ENCODE measurements at places on chromosomes 6 and 20.

GRCh38 chr6:5513408-5513807 lies 252.1 kb downstream of the FARS2 start:
- DNase-seq = no peak

- DNase-seq = no peak
Observed at GRCh38 chr6:12238219-12238618, 51.9 kb upstream of the EDN1 start.

DNA sequence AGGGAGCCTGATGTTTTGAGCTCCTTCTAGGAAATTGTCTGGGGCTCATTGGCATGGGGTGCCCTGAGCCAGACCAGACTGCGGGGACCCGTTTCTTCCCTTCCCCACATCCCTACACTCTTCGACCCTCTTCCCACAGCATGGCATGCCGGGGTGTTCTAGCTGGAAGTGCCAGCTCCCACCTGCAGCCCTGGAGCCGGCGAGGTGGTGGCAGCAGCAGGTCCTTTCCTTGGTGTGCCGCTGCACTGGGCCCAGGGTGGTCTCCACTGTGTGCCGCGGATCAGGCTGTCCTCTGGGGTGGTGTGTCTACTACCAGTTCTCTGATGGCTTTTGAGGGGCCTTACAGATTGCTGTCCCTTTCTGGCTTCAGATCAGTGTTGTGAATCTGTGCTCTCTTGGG lies 7.5 kb upstream of the RWDD1 start:
- DNase-seq = no peak

DNA sequence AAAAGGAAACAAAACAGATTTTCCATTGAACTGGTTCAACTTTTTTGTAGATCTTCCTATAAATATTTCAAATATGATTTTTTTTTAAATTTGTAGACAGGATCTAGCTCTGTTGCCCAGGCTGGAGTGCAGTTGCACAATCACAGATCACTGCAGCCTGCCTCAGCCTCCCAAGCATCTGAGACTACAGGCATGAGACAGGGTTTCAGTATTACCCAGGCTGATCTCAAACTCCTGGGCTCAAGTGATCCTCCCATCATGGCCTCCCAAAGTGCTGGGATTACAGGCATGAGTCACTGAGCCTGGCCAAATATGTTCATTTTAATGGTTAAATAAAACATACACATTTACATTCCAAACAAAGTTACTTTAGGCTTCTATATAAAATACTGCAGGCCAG lies 33.6 kb downstream of the SAMHD1 start:
- DNase-seq = no peak

GRCh38 chr20:51220293-51220706 lies 197.4 kb upstream of the KCNG1 start:
- no peak for DNase-seq

- DNase-seq = no peak
Observed at GRCh38 chr6:125754566-125754965, 5.1 kb downstream of the HEY2 start.

DNA sequence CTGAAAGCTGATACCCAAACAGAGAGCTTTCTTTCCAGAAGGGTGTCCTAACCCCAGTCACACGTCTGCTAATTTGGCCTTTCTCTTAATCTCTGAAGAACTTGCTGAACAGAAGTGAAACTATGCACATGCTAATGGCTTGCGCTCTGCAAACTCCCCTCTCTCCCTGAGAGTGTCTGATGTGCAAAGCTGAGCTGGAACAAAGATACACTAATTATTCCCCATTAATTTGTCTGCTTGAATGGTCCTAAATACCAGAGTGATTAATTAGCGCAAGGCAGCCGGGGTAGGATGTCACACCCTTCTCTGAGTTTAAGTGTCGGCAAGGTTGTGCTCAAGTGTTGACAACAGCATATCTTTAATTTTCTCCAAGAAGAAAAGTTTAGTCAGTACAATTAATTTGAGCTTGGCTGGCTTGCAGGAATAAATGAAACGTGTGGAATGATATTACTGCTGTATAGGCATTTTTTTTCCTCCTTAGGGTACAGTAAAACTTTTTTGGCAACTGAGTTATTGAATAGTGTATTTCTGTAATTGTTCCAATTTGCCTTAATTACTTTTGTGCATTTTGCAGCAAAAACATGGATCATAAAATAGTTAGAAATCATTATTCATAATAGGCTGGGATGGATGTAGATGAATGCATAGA lies 715.9 kb upstream of the POU3F2 start:
- peak; percentile 15 for DNase-seq

DNA sequence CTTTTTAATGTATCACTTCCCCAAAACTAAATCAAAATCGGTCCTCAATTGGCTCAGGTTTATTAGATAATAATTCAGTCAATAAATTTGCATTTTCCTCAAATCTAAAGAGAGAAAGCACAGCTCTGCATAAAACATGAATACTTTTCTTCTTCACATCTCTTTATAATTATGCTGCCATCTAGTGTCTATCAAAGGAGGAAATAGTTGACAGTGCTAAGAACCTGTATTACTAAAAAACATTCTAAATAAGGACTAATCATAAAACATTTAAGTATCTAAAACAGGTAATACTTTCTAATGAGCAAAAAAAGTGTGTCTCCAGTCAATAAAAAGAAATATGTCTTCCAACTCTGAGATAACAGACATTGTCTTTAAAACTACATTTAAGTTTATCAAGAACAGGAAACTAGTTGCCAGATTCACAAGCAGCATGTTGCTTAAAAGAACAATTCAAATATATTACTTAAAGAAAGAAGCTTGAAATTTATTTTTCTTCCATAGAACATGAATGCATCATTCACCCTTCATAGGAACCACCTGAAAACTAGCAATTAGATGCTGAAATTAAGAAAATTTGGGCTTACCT lies 56.5 kb upstream of the DST start:
- DNase-seq = peak; percentile 24

- DNase-seq = no peak
Observed at GRCh38 chr6:106101466-106101865, 15.3 kb downstream of the PRDM1 start.

DNA sequence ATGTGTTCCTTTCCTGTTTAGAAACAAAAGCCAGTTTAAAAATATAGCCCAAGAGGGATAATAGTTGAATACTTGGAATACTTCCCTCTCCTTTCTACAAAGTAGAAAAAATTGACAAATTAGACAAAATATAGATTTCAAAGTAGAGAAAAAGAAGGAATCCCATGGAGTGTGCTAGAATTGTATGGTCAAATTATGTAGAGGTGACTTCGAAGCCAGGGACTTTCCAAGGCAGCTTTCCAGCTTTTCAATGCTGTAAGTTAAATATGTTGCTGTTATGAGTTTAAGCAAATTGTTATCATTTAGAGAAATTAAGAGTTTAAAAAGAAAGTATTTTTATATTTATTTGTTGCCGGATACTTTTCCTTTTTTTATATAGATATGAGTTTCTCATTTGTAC lies 415.5 kb upstream of the OPRM1 start:
- DNase-seq = no peak

Data from NCI-H524 treated with DMSO at 0.1 percent for 48 hours (cell line).